IMR-90 (cell line): ENCODE measurements at places on chromosomes 16 and 17. TPM values are rescaled to one million over a fixed set of nuclear protein-coding genes. Genes with fewer than 3 reads are reported as not detected.

OR3A2 gene
- polyA plus RNA-seq: not detected in 2 replicates

CHST4 gene
- polyA plus RNA-seq: 0.04 TPM in 1 of 2 replicates, not detected in the other

UNKL gene
- polyA plus RNA-seq: 13.3 and 15.1 TPM in 2 replicates

FN3K gene
- 2.0 and 2.9 TPM in 2 replicates for polyA plus RNA-seq

PMFBP1 gene
- polyA plus RNA-seq: not detected in 2 replicates

PRM2 gene
- polyA plus RNA-seq: not detected in 2 replicates

ZNF75A gene
- 9.2 and 14.6 TPM in 2 replicates for polyA plus RNA-seq

GCGR gene
- polyA plus RNA-seq: not detected in 2 replicates

NDRG4 gene
- polyA plus RNA-seq: 23.5 and 26.5 TPM in 2 replicates

SHPK gene
- polyA plus RNA-seq: 10.7 and 11.1 TPM in 2 replicates

ASGR2 gene
- polyA plus RNA-seq: not detected in 2 replicates

ZNF750 gene
- not detected in 2 replicates for polyA plus RNA-seq

GSDMA gene
- polyA plus RNA-seq: 0.04 TPM in 1 of 2 replicates, not detected in the other

PTGES3L gene
- polyA plus RNA-seq: 1.7 and 2.4 TPM in 2 replicates

TRAF4 gene
- polyA plus RNA-seq: 63.2 and 75.6 TPM in 2 replicates

PRSS8 gene
- 0.10 TPM in 1 of 2 replicates, not detected in the other for polyA plus RNA-seq

DPEP2 gene
- not detected in 2 replicates for polyA plus RNA-seq

C16orf46 gene
- 0.27 and 0.55 TPM in 2 replicates for polyA plus RNA-seq

CDH1 gene
- not detected in 2 replicates for polyA plus RNA-seq

IKZF3 gene
- not detected in 2 replicates for polyA plus RNA-seq

SDK2 gene
- 0.03 TPM in 2 replicates for polyA plus RNA-seq

SLC47A2 gene
- not detected in 2 replicates for polyA plus RNA-seq

SLC16A5 gene
- 5.9 and 7.1 TPM in 2 replicates for polyA plus RNA-seq

USP6 gene
- 0.01 and 0.02 TPM in 2 replicates for polyA plus RNA-seq

LRRC37A gene
- 0.59 and 0.91 TPM in 2 replicates for polyA plus RNA-seq

TNP2 gene
- polyA plus RNA-seq: not detected in 2 replicates

UNK gene
- polyA plus RNA-seq: 16.9 and 17.3 TPM in 2 replicates

AURKB gene
- 55.0 and 62.0 TPM in 2 replicates for polyA plus RNA-seq

TMEM114 gene
- not detected in 2 replicates for polyA plus RNA-seq

TUBD1 gene
- polyA plus RNA-seq: 2.2 TPM in 2 replicates

PLLP gene
- polyA plus RNA-seq: 0.05 TPM in 1 of 2 replicates, not detected in the other

KRT40 gene
- not detected in 2 replicates for polyA plus RNA-seq

RHBDL1 gene
- polyA plus RNA-seq: 4.1 and 4.8 TPM in 2 replicates

ABCC12 gene
- not detected in 2 replicates for polyA plus RNA-seq

SMPD3 gene
- 0.01 TPM in 1 of 2 replicates, not detected in the other for polyA plus RNA-seq

KRTAP4-3 gene
- polyA plus RNA-seq: not detected in 2 replicates

PRDM7 gene
- not detected in 2 replicates for polyA plus RNA-seq

HOXB3 gene
- 59.6 and 76.4 TPM in 2 replicates for polyA plus RNA-seq

PHOSPHO1 gene
- polyA plus RNA-seq: 0.48 and 0.56 TPM in 2 replicates

ZNF597 gene
- polyA plus RNA-seq: 0.79 and 0.91 TPM in 2 replicates

FZD2 gene
- polyA plus RNA-seq: 130 and 133 TPM in 2 replicates

KIF19 gene
- not detected in 2 replicates for polyA plus RNA-seq

VWA3A gene
- polyA plus RNA-seq: 0.01 TPM in 1 of 2 replicates, not detected in the other

CDRT15L2 gene
- polyA plus RNA-seq: not detected in 2 replicates

MT1H gene
- not detected in 2 replicates for polyA plus RNA-seq

TMIGD1 gene
- polyA plus RNA-seq: not detected in 2 replicates

GRN gene
- 494 and 588 TPM in 2 replicates for polyA plus RNA-seq

CRYBA1 gene
- not detected in 2 replicates for polyA plus RNA-seq
